T-helper 2 cell (primary cell): ENCODE measurements at places on chromosomes 3 and 15.

GRCh38 chr15:56967336-56967735 is 48.9 kb downstream of the TCF12 start:
- no peak for DNase-seq

DNA sequence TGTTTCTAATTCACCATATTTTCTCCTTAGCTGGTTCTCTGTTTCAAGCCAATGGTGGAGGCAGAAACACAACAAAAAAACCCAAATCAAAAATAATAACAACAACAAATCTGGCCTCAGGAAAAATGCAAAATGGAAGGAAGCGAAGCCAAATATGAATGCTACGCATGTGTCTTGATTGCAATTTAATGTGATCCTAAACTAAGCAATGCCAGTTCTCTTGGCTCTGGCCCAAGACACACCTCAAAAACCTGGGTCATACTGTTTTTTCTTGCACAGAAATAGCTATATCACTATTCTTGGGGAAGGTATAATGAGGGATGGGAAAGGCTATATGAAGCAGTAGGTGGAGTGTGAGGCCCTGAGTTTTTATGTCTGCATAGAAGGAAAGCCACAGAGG is 724.7 kb downstream of the AGBL1 start:
- DNase-seq, result no peak

DNA sequence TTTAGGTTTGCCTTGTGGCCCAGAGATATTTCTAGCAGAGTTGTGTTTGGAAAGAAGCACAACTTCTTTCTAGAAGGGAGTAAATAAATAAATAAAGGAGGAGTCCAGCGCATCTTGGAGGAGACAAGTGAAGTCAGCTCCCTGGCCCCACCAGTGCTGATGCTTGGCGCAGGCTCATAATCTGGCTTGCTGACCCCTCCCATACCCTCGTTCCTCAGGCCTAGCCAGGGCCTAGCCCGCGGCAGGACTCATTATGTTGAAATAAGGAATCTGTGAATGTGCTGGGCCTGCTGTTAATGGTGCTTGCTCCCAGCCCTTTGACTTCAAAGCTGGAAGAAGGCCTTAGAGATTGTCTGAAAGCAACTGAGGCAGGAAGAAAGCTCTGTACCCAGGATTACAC is 3.1 kb downstream of the ZNF710 start:
- DNase-seq, result no peak

- no peak for DNase-seq
Observed at GRCh38 chr3:134067531-134068161, 37.9 kb upstream of the SLCO2A1 start.

GRCh38 chr15:38627689-38628277 is 63.2 kb upstream of the RASGRP1 start:
- DNase-seq, result no peak
